Head of caudate nucleus (tissue), 42 donors: ENCODE measurements at places on chromosomes 7 and 10.

GRCh38 chr10:133316266-133316665 is 7.6 kb downstream of the ZNF511 start:
- no peak for DNase-seq

GRCh38 chr7:132654150-132654549 is 77.9 kb upstream of the PLXNA4 start:
- no peak for DNase-seq

- no peak for DNase-seq
Observed at GRCh38 chr10:115957012-115957399, 316.0 kb downstream of the GFRA1 start.

- no peak for DNase-seq
Observed at GRCh38 chr10:4557469-4557868, 268.5 kb upstream of the AKR1E2 start.

DNA sequence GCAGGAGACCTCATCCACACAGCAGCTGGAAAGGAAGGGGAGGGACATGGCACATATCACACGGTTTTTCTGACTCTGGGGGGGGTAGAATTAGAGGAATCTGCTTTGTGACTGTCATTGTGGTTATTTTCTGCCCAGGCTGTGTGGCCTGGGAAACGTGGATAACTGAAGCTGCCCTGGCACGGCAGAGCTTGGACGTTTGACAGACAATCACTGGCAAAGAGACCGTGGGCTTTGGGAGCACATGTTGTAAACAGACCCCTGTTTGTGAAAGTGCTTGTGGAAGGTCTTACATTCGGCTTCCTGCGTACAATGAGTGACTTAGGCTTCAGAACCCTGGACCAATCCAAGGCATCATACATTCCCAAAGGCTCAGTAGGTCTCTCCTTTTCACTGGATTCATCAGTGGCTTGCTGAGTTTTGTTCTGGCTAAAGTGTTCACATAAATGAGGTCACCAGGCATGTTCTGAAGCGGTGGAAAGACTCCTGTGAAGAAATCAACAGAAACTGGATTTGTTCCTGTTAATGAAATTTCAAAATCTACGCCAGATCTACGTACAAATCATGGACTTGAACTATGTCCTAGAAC is 188.2 kb downstream of the TEX36 start:
- no peak for DNase-seq
